Eye (tissue), 1 donor: ENCODE measurements at places on chromosomes 3 and 15.
A peak's percentile ranks its signal among the peaks of the same experiment; 100 is the strongest.

GRCh38 chr15:49314716-49315115 lies 108.3 kb upstream of the FGF7 start:
- peak; percentile 16 for DNase-seq

GRCh38 chr3:113773381-113773780 lies 26.5 kb downstream of the ATP6V1A start:
- DNase-seq: no peak

DNA sequence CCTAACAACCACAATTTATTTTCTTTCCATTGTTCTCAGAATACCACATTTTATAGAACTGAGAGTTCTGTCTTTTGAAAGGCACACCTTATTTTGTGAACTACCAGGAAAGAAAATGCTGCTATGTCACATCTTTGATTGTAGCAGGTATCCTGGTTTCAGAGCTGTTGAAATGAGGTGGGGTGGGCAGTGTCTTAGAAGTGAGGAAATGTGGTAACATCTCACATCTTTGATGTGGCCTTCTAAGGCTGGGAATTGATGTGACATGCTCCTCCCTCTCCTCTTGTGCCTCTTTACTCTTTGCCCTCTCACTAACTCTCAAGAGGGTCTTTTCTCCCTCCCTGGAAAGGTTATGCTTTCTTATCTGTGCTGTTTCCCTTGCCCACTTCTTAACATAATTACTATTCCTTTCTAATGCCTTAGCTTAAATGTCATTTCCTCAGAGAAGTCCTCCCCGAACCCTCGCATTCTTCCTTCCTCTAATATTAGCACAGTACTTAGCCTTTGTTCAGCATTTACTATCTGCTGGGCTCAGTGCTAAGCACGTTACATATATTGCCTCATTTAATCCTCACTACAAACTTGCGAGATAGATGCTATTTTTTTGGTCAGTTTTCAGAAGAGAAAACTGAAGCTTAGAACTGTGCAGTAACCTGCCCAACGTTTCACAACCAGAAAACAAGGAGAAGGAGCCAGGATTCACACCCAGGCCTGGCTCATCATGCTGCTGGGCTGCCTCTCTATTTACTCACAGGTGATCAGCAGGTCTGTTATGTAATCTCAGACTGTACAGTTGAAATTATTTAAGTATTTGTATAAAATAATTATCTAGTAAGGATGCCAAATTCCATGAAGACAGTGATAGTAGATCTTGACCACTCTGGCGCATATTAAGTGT lies 24.0 kb upstream of the SPTSSB start:
- DNase-seq: no peak

DNA sequence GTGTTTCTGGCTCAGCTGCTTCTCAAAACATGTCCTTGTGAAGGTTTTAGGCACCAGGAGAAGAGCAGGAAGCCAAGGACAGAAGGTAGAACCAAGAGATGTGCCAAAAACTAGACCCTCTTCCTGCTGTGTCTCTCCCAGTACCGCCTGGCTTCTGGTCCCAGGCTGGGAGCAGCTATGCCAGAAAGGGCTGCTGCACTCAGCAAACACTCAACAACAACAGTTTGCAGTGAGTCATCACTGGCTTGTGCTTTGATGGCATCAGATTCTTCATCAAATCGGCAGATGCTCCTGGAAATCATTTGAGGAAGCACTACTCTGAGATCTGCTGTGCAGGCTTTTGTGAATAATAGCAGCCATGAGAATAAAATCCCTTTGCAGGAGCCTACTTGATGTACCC lies 63.2 kb downstream of the DGKG start:
- DNase-seq: no peak
